Bladder microvascular endothelial cell (primary cell): ENCODE measurements at places on chromosomes 2 and 18. TPM values are rescaled to one million over a fixed set of nuclear protein-coding genes. Genes with fewer than 3 reads are reported as not detected.

IL1R2 gene
- total RNA-seq: not detected in 2 replicates

FRZB gene
- under 0.01 and 0.13 TPM in 2 replicates for total RNA-seq

ELOA2 gene
- not detected in 2 replicates for total RNA-seq

SPR gene
- 32.9 and 43.2 TPM in 2 replicates for total RNA-seq
